ENCODE measurements at places on chromosomes 16 and 17.

- DNase-seq: no peak
Measured at GRCh38 chr16:83554096-83554495, 253.7 kb upstream of the HSBP1 start.

DNA sequence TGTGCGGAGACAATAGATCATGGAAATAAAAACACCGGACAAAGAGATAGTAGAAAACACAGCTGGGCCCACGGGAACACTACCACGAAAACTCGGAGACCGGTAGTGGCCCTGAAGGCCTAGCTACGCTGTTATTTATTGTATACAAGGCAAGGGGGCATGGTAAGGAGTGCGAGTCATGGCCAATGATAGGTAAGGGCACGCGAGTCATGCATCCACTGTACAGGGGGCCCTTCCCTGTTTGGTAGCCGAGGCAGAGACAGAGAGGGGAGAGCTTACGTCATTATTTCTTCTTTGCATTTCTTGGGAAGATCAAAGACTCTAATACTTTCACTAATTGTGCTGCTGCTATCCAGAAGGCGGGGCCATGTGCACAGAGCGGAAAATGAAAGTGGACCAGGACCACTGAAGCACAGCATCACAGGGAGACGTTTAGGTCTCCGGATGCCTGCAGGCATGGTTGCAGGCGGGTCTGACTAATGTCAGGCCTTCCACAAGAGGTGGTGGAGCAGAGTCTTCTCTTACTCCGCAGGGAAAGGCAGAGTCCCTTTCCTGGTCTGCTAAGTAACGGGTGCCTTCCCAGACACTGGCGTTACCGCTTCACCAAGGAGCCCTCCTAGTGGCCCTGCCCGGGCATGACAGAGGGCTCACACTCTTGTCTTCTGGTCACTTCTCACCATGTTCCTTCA is 74.4 kb upstream of the ARL4D start:
- no peak for DNase-seq

GRCh38 chr16:65745-66144 is 6.7 kb downstream of the RHBDF1 start:
- DNase-seq: peak; percentile 85

DNA sequence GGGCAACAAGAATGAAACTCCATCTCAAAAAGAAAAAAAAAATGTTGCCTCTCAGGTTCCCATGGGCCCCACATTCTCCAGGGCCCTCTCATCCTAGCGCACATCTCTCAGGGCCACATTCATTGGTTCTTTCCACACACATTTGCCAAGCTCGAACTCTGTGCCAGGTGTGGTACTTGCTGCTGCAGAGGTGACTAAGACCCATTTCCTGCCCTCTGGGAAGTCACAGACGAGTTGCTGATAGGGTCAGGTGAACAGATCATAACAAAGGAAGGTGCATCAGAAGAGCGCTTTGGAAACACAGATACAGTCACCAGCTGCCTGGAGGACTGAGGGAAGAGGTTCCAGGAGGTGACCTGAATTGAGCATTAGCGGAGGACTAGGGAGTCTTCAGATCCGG is 1.0 kb downstream of the GSDMA start:
- peak; percentile 40 for DNase-seq

GRCh38 chr16:11670171-11671131 is 2.2 kb downstream of the SNN start:
- DNase-seq: no peak

DNA sequence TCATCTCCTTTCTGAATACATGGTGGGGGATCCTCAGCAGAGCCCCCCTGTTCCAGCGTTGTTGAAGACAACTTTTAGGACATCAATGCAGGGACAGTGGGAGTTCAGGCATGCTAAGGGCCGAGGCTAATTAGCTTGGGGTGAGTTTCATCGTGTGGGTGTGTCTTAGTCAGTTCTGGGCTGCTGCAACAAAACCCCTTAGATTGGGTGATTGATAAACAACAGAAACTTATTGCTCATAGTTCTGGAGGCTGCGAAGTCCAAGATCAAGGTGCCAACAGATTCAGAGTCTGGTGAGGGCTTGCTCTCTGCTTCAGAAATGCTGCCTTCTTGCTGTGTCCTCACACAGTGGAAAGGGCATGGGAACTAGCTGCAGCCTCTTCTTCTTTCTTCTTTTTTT is 214.0 kb downstream of the NTN1 start:
- no peak for DNase-seq

GRCh38 chr16:3642397-3643094 is 11.9 kb upstream of the DNASE1 start:
- no peak for DNase-seq

- no peak for DNase-seq
Measured at GRCh38 chr17:61361084-61361483, 38.6 kb upstream of the TBX2 start.

- no peak for DNase-seq
Measured at GRCh38 chr16:64687123-64687522, 434.7 kb downstream of the CDH11 start.

DNA sequence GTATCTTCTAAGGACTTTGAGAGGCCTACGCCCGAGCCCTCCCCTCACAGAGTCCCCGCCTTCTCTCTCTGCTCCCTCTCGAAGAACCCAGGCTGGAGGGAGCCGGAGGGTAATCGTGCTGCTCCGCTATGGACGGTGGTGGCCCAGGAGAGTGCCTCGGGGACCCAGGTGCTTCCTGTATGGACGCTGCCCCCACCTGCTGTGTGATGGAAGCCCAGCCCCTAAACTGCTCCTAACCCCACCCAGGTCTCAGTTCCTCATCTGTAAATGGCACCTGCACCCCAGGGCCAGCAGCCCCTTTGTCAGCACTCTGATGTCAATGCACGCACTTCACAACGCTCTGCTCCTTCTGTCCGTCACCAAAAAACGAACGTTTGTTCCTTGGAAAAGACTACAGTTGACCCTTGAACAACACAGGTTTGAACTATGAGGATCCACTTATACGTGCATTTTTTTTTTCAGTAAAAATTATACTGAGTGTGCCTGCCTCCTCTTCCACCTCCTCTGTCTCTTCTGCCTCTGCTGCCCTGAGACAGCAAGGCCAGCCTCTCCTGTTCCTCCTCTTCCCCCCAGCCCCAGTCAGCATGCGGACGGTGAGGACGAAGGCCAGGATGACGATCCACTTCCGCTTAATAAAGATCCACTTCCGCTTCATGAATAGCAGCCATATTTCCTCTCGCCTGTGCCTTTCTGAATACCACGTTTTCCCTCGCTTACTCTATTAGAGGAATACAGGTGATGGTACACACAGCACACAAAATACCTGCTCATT is 118.3 kb downstream of the BANP start:
- DNase-seq: no peak

Measured in activated CD8-positive, alpha-beta memory T cell treated with anti-CD3 and anti-CD28 coated beads, Interleukin-2, amount 50 U/mL, for 4 hours (primary cell).